ENCODE measurements at places on chromosomes 6 and 20. TPM values are rescaled to one million over a fixed set of nuclear protein-coding genes. Genes with fewer than 3 reads are reported as not detected.

MRPS26 gene
- total RNA-seq, result 98.3 TPM

ARHGAP40 gene
- not detected for total RNA-seq

OPRM1 gene
- total RNA-seq, result not detected

PLN gene
- total RNA-seq, result 0.05 TPM

TP53TG5 gene
- total RNA-seq, result not detected

MYMX gene
- not detected for total RNA-seq

SRF gene
- 26.5 TPM for total RNA-seq

MUCL3 gene
- not detected for total RNA-seq

GPLD1 gene
- 0.22 TPM for total RNA-seq

GABBR1 gene
- 2.1 TPM for total RNA-seq

FAM209B gene
- not detected for total RNA-seq

HAO1 gene
- total RNA-seq, result not detected

STMN3 gene
- 2.6 TPM for total RNA-seq

B3GAT2 gene
- not detected for total RNA-seq

ENTPD6 gene
- 57.9 TPM for total RNA-seq

PRSS16 gene
- 5.4 TPM for total RNA-seq

PCNA gene
- total RNA-seq, result 800 TPM

C6orf163 gene
- not detected for total RNA-seq

PDE10A gene
- 0.07 TPM for total RNA-seq

SLC32A1 gene
- not detected for total RNA-seq

MCCD1 gene
- total RNA-seq, result not detected

TRAPPC3L gene
- total RNA-seq, result not detected

ENPP3 gene
- total RNA-seq, result 0.54 TPM
